ENCODE measurements at places on chromosomes 4 and X.

DNA sequence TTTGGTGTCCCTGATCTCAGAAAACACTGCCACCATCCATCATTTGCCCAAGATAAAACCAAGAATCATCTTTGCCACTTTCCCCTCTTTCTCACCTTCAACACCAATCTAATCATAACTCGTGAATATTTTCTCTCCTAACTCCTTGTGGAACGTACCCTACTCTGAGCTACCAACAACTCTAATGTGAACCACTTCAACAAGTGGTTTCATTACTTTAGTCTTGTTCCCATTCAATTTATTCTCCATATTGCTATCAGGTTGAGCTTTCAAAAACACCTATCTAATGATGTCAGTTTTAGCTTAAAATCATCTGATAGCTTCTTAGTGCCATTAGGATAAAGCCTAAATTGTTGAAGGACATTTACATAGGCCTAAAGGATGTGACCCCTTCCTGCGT is 39.8 kb upstream of the CXorf38 start:
- no peak for DNase-seq

DNA sequence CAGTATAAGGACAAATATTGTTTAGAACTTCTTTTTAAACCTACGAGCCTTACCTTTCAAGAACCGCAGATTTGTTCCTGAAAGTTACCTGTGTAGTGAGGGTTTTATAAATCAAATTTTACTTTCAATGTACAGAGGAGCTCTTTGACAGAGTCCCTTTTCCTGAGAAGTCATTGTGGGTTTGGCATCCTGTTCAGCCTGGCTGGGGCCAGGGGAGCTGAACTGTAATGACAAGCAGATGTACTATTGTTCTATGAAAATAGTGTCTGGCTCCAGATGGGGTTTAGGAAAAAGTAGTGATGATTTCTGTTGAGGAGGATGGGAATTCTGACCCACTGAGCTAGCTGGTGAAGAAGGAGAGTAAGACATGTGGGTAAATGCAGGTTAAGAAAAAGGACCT is 196.2 kb upstream of the PGRMC2 start:
- no peak for DNase-seq

- DNase-seq, result no peak
Observed at GRCh38 chrX:49040376-49040955, 2.7 kb downstream of the TFE3 start.

DNA sequence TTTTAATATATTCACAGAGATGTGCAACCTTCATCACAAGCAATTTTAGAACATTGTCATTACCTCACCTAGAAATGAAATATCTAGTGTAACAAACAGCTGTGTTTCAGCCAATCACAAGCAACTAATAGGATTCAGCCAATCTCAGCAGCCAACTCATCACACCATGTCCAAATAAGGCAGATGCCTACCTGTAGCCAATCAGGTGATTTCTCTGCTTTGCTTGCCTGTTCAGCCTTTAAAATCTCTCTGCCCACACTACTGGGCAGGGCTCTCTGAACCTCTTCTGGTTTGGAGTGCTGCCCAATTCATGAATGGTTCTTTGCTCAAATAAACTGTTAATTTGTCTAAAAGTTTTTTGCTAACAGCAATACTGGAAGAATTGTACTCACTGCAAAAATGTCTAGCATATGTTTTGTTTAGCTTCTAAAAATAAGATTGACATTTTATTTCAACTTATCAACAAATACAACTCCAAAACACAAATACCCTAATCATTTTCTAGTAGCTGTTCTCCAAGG is 52.4 kb upstream of the IGFBP7 start:
- no peak for DNase-seq
